ENCODE measurements at places on chromosomes 3 and 15.

GRCh38 chr3:71710906-71711494 is 14.2 kb downstream of the EIF4E3 start:
- no peak for DNase-seq

GRCh38 chr15:48759921-48760320 is 50.9 kb downstream of the CEP152 start:
- DNase-seq, result no peak

GRCh38 chr3:195221876-195222617 is 48.9 kb downstream of the XXYLT1 start:
- no peak for DNase-seq

GRCh38 chr3:185330238-185330637 is 32.7 kb upstream of the MAP3K13 start:
- no peak for DNase-seq

DNA sequence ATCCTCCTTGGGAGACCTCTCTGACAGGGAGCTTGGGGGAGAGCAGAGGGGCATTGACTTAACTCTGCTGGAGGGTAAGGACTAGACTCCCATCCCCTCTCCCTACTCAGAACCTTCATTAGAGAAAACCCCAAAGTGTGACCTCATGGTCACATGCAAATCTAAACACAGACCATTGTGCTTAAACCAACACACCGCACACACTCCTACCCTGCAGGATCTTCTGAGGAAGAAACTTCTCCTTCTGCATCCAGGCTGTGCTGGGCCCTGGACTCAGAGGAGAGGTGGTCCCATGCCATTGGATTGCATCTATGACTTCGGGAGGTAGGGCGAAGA is 805 bp upstream of the PARP16 start:
- no peak for DNase-seq

DNA sequence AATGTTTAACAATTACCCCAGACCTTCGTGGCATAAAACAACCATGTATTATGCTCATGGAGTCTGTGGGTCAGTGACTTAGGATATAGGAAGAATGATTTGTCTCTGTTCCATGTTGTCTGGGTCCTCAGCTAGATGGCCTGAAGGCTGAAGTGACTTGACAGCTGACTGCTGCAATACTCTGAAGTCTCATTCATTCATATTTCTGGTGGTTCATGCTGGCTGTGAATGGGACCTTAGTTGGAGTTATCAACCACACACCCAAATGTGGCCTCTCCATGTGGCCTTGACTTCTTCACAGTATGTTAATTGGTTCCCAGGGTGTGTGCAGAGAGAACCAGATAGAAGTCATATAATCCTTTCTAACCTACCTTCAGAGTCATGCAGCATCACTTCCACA is 145.1 kb upstream of the BFSP2 start:
- no peak for DNase-seq

DNA sequence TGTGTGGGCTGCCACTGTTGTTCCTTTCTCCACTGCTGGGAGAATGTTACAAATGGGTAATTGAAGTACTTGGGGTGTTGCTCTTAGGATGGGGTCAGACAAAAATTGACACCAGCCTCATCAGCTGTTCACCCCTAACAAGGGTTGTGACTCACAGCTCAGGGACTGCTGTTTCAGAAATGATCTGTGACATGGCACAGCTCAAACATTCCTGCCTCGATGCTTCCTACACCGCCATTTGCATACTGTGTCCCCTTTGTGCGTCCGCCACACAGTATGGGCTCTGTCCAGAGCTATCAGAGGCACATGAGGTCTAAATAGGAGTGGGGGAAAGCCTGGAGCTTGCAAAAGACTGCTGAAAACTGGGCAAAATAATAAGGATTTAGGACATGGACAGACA is 43.9 kb downstream of the CCNL1 start:
- no peak for DNase-seq

DNA sequence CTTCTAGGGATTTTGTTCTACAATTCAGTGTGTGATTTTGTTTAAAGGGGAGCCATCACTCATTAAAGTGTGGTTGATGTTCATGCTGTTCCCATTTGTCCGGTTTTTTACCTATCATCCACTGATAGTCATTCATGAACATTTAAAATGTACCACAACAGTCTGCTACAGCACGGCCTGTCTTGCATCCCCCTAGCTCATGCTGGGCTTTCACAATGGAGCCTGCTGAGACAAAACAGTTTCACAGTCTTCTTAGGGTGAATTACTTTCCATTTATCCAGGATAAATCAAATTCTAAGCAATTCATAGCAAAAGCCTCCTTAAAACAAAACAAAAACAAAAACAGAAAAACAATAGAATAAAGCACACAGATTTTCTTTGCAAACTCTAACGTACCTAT is 627.2 kb downstream of the CADM2 start:
- DNase-seq, result no peak

DNA sequence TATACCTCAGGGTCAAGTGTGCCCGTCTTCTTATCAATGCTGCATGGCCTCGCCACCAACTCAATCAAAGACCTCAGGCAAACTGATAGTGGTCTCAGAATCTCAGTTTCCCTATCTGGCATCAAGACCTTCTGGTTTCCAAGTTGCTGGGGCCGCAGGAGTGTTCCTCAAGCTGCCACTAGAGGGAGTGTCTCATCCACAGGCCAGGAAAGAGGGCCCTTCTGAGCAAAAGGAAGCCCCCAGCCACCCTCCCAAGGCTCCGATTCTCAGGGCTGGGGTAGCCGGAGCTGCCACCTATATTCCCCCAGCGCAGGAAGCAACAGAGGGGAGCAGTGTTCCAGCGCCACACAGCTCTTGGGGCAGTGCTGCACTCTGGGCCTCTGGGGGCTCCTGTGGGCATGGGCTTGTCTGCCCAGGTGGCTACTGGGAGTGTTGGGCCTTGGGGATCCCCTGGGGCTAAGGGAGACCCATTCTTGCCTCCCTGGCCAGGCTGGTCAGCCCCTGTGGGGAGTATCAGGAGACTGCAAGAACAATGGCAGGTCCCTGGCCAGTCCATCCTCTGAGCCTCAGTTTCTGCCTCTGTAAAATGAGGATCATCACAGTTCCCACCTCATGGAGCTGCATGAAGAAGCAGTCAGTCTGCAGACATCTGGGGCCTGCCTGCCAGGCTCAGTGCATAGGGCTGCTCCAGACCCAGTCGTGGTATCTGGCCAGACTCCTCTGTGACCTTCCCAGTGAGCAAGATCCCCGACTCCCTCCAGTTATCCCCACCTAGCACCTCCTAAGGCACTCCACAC is 23.4 kb upstream of the SEC13 start:
- DNase-seq, result no peak

GRCh38 chr15:52257734-52258062 is 37.9 kb downstream of the MYO5C start:
- DNase-seq, result no peak

DNA sequence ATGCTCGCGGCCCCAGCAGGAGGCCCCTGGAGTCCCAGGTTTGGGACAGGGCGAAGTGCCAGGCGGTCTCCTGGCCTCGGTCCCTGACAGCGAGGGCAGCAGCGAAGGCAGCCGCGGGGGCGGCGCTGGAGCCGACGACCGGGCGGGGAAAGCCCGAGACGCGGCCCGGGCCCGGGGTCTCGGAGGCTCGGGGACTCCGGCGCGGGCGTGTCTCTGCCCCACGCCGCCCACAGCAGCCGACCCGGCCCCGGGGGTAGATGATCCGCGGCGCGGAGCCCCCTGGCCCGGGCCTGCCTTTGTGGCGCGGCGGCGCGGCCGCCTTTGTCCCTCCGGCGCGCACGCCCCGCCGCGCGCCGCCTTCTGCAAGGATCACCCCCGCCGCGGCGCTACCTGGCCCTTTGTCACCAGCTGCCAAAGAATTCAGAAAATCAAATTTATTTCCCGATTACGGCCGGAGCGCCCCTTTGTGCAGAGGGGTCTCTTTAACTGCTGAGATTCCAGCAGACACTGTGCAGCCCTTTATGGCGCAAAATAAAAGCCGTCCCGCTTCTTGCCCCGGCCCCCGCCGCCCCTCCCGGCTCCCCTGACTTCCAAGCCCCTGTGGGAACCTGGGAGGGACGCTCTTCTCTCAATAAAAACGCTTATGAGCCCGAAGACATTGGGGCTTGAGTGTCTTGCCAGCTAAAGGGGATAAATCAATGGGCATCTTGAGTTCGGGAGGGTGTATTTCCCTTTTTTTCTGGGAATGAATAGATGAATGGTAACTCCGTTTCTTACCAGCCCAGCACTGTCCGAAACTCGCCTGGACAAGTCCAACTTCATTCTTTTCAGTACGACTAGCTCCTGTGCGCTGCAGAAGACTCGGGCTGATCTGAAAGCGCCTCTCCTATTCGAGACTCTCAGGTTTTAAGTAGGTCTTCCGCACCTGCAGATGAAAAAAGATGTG is 68.4 kb downstream of the HES1 start:
- no peak for DNase-seq

DNA sequence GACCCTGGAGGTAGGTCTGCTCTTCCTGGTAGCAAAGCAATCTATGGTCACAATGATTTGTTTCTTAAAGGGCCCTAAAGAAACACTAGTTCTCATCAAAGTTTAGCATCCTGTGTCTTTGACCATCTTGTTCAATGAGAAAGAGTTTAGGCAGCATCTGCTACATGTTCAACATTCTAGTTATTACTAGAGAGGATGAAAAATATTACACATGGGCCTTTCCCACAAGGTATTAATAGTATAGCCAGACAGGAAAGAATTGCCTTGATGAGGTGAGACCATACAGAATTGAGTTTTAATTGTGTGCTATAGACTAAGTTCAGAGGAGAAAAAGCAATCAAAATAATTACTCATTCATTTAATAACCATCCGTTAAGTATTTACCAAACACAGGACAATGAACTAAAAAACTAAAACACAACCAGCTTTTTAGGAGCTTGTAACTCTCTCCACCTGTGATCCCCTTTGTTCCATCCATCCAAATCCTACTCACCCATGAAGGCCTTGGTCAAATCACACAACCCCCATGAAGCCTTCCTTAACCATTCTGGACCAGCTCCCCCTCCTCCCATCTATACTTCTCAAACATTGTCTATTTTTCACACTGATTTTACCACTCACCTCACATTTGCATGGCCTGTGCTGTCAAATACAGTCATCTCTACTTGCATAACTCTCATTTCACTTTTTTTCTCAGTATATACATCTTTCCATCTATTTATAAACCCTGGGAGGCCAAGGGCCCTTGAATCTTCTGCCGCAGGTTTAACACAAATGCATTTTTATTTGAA is 122.9 kb downstream of the RORA start:
- no peak for DNase-seq

DNA sequence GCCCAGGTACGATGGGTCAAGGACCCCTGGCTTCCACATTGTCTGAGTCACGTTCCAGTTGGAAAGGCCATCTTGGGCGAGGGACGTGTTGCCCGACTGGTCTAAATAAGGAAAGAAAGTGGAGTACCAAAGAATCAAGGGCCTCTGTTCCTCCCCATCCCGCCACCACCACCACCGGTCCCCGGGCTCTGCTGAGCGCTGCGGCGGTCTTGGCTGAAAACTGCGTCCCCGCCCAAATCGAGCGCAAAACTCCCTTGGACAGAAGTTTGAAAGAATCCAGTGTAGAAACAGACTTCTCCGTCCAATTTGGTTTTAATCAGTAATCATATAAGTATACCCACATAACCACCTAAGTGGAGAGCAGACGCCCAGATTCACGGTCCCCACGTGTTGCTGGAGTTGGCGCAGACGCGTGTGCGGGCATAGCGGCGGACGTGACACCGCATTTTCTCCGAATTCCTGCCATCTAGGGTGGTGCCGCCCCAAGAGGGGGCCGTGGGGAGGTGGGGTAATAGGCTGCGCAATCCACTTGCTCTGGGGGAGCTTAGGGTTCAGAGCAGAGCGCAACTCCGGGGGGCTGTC is 243.8 kb upstream of the TOPAZ1 start:
- DNase-seq, result no peak

- no peak for DNase-seq
These were observed 24.9 kb upstream of the ZNF710 start for GRCh38 chr15:89976246-89976600.

- DNase-seq, result no peak
These were observed 31.7 kb downstream of the LSM3 start for GRCh38 chr3:14210290-14210688.

GRCh38 chr3:155984791-155985417 is 114.5 kb downstream of the GMPS start:
- no peak for DNase-seq

DNA sequence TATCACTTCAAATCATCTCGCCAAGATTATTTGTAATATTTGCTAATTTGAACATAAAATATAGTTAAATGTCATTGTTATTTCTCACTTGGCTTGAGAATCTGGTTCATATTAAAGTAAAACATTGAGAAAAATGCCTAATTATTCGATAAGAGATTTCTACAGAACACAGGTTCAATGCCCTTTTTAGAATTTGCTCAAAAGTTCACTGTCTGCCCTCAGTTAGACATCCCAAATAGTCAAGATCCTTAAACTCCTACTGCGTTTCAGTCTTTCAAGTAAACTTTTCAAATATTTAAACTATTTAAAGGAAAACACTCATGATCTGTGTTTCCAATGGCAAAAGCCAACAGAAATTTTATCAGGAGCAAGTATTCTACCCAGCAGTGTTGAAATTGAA is 204.1 kb upstream of the AGTR1 start:
- DNase-seq, result no peak

DNA sequence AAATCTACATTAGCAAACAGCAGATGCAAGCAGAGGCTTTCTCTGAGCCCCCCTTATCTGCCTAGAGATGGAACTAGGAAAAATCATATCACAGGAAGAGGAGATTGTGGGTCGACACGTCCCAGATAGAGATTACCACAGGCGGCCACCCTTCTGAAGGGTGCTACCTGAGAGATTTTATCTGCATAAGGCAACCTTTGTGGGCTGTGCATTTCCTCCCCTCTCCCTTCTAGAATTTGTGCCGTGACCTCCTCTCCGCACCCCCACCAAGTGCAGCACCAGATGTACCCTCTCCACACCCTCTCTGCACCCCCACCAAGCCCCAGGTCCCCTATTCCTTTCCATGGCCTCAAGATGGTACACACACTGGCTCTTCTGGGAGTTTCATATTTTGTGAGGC is 27.4 kb downstream of the METTL6 start:
- no peak for DNase-seq

DNA sequence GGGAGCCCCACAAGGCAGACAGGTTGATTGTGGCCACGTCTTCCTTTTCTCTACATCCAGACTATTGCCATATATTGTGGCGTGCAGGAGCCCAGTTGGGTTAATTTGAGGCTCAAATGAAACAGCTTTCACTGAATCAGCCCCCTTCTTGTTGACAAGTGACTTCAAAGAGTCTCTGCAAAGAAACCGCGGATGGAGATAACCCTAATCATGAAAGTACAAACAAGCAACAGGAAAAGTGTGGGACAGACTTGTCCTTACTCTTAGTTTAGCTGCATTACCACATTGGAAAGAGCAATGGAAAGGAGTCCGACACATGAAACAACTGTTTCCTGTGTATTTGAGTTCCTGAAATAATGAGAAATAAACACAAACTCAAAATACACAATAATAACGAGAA is 3.3 kb downstream of the TMEM40 start:
- DNase-seq, result no peak

Data from renal cortex interstitium (tissue), 15 donors.